ENCODE measurements at places on chromosomes 1 and 21. TPM values are rescaled to one million over a fixed set of nuclear protein-coding genes. Genes with fewer than 3 reads are reported as not detected.

ZSWIM5 gene
- total RNA-seq = 2.7 TPM

C1orf94 gene
- total RNA-seq = not detected

MYOG gene
- not detected for total RNA-seq

OLIG1 gene
- total RNA-seq = 0.27 TPM

KIAA1614 gene
- total RNA-seq = 0.81 TPM

C8B gene
- not detected for total RNA-seq

PLA2G2C gene
- total RNA-seq = not detected

B3GALT5 gene
- under 0.01 TPM for total RNA-seq

BTBD19 gene
- total RNA-seq = 3.5 TPM

ADAMTS5 gene
- under 0.01 TPM for total RNA-seq

CHAF1B gene
- 2.4 TPM for total RNA-seq

TRAF5 gene
- 36.9 TPM for total RNA-seq

EXTL1 gene
- under 0.01 TPM for total RNA-seq

AVPR1B gene
- total RNA-seq = 3.8 TPM

F13B gene
- not detected for total RNA-seq

TSPEAR gene
- not detected for total RNA-seq

HSD3B1 gene
- not detected for total RNA-seq

DIO1 gene
- not detected for total RNA-seq

FALEC gene
- 0.27 TPM for total RNA-seq

BSND gene
- not detected for total RNA-seq

TRIM63 gene
- total RNA-seq = not detected

FAM177B gene
- 0.27 TPM for total RNA-seq

INSRR gene
- under 0.01 TPM for total RNA-seq
